ENCODE measurements at places on chromosomes 2 and 18.

- DNase-seq: peak; percentile 4
Measured at GRCh38 chr2:227376656-227377396, 2.3 kb downstream of the TM4SF20 start.

DNA sequence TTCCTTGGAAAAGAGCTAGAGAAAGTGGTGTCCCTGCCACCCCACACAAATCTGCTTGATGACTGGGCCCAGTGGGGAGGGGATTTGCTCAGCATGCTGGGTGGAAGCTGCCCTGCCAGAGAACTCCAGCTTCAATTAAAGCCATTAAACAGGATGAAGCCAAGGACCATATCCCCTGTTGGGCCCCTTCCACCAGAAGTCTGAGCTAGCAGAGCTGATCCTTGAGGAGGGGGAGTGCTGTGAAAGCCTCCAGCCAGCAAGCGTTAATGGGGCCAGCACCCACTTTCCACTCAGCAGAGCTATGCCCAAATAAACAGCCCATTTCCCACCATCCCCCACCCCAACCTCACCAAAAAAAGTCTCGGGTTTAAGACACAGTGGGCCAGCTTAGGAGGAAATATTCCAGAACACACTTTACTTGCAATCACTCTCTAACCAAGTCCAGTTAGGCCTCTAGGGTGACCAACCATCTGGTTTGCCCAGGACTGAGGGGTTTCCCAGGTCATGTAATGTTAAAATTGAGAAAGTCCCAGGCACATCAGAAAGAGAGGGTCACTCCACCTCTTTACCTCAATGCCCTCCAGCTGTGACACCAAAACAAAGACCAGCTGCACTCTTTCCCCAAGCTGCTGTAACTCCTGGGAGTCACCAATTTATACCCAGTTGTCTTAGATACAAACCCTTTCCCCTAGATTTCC, 132.3 kb downstream of the FOXI3 start:
- DNase-seq: no peak

- DNase-seq: no peak
Measured at GRCh38 chr2:121873864-121874263, 118.4 kb downstream of the TSN start.

- DNase-seq: no peak
Measured at GRCh38 chr2:31122133-31122532, 16.1 kb downstream of the GALNT14 start.

DNA sequence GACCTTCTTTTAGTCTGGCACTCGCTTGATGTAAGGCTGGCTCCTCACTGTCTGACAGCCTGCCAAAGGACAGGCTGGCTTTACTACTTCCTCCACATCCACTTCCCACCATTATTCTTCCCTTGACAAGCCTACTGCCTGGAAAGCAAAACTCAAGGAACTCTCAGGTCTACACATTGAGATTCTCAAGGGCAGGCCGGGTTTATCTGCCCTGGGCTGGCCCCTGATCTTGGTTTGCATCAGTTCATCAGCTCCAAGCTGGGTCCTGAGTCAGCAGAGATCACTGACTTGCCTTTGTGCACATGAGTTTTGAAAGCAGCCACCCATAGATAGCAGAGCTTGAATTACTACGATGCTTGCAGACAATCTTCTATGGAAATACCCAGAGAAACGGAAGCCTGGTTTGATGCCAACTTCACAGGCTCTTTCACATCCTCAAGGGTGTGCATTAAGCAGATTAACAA, 53.9 kb downstream of the KCTD18 start:
- DNase-seq: no peak

DNA sequence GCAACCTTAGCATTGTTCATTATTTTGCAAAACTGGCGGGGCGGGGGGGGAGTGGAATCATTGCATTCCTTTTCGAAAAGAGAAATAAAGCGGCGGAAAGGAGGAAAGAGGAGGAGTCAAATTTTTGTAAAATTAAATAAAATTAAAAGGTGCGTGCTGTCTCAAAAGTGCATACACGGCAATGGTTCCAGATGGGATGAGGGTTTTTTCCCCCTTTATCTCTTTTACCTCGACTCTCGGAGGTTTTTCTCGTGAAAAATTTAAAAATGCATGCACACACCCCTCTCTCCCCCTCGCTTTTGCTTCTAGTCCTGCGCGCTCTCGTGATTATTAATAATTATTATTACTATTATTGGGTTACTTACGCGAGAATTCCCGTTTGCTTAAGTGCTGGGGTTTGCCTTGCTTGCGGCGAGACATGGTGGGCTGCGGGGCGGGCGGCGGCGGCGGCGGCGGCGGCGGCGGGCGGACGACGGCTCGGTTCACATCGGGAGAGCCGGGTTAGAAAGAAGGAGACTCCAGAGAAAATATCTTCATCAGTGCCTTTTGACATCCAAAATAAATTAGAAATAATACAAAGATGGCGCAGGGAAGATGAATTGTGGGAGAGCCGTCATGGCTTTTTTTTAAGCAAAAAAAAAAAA, 481 bp downstream of the BCL11A start:
- DNase-seq: no peak

GRCh38 chr2:52383541-52383940, 1351.6 kb upstream of the NRXN1 start:
- peak; percentile 7 for DNase-seq

GRCh38 chr18:12398625-12399024, 9.1 kb upstream of the PRELID3A start:
- DNase-seq: no peak

DNA sequence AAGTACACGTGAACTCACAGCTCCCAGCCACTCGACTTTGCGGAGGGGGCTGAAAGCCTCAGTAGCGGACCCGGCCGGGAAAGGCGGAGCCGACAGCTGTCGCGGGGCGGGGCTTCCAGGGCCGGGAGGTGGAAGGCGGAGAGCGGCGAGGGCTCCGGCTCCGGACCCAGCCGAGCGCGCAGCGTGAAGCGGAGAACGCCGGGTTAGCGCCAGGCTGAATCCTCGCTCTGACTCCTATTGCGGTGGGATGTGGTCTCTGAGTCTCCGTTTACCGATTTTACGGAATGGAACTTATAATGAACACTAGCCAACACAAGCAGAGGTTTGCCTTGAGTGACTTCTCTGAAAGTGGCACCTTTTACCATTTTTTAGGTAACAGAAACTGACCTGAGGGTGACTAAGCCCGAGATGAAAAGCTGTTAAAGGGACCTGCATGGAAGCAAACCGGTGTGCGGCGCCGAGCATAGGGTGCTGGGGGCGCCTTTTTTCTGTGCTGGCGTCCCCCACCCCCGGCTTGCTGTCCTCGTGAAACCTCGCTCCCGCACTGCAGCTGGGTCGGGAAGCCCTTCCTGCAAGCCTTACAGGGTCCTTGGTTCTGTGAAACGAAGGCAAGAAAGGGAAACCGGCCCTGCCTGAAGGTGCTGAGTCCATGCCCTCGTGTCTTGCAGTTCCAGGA, 72.9 kb downstream of the EN1 start:
- peak; percentile 17 for DNase-seq

GRCh38 chr2:128375454-128375853, 56.8 kb upstream of the HS6ST1 start:
- no peak for DNase-seq

DNA sequence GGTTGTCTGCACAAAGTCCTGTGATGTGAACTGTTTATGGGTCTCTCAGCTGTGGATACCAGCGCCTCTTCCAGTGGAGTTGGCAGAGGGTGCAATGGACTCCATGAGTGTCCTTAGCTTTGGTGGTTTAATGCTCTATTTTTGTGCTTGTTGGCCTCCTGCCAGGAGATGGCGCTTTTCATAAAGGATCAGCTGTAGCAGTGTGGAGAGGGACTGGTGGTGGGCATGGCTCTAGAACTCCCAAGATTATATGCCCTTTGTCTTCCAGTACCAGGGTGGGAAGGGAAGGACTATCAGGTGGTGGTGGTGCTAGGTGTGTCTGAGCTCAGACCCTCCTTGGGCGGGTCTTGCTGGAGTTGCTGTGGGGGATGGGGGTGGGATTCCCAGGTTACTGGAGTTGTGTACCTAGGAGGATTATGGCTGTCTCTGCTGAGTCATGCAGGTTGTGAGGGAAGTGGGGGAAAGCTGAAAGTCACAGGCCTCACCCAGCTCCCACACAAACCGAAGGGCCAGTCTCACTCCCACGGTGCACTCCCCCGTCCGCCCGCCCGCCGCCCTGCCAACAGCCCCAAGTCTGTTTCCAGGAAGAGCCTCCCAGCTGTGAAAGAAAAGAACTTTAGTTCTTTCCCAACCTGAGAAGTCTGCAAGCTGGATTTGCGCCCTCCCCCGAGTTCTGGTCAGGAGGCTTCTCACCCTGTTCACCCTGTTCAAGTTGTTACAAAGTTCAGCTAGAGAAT, 108.1 kb downstream of the MARCO start:
- DNase-seq: peak; percentile 11

GRCh38 chr2:184370954-184371353, 227.4 kb upstream of the ZNF804A start:
- DNase-seq: no peak

- no peak for DNase-seq
Measured at GRCh38 chr2:155630760-155631159, 701.8 kb downstream of the NR4A2 start.

- no peak for DNase-seq
Measured at GRCh38 chr2:10894264-10894935, 17.3 kb upstream of the KCNF1 start.

DNA sequence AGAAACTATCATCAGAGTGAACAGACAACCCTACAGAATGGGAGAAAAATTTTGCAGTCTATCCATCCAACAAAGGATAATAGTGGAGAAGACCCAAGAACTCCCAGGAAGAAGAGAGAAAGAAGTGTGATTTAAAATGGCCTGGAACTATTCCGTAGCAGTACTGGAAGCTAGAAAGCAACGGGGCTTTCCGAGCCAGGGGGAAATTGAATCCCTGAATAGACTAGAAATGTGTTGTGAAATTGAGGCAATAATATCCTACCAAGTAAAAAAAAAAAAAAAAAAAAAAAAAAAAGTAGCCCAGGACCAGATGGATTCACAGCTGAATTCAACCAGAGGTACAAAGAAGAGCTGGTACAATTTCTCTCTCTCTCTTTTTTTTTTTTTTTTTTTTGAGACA, 69.3 kb downstream of the FARP2 start:
- no peak for DNase-seq

DNA sequence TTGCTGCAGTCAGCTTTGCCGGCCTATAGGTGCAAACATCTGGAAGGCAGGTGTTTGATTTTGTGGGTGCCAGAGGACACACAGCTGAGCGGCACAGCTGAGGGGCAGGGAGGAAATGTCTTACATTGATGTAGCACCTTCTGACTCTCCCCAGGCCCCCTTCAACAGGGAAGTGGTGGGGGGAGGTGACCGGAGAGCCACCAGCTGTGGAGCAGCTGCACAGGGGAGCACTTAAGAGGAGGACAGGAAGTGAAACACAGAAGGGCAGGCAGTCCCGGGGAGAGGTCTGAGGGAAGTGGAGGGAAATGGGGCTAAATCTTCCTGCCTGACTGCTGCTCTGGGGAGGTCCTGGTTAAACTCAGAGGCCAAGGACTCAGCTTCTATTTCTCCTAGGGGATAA, 409.1 kb downstream of the TNS1 start:
- no peak for DNase-seq

DNA sequence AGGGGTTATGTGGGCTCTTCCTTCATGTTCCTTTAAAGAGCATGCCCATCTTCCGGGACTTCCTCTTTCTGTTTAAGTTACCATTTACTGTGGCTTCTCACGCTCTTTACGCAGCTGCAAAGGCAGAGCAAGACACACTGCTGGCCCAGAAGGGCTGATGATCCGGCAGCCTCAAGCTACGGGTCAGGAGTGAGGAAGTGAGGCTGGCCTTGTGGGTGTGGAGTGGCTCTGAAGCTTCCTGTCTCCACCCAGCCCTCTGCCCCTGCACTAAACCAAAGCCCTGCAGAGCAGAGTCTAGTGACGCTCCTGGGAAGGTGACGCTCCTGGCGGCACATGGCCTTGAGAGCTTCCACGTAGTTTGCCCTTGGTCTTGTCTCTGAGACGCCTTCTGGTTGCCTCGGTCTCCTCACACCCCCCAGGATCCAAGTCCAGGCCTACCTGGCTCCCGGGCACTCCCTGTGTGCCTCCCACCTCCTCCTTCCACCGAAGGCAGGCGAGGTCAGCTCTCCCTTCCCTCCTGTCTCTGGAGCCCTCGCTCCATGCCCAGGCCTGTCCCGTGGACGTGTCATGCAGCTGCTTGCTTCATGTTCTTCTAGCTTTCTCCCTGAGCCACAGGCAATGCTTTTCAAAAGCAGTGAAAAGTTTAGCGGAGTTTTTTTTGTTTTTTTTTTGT, 50.3 kb downstream of the ARL4C start:
- DNase-seq: no peak

DNA sequence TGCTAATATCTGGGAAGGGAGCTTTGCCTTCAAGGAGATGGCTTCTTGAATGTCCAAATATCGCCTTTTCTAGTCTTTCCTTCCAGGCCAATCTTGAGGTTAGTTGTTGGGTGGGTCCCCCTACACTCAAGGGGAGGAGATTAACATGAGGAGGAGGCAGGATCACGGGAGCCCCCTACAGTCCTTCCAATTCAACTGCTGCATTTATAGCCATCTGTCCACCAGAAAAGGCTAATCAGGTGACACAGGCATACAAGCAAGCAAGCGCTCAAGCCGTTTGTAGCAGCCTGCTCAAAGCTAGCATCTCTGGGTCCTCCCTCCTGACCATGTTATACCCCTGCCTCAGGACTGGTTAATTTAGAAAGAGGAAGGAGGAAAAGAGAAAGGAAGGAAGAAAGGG, 87.6 kb downstream of the MRPS9 start:
- DNase-seq: peak; percentile 12

DNA sequence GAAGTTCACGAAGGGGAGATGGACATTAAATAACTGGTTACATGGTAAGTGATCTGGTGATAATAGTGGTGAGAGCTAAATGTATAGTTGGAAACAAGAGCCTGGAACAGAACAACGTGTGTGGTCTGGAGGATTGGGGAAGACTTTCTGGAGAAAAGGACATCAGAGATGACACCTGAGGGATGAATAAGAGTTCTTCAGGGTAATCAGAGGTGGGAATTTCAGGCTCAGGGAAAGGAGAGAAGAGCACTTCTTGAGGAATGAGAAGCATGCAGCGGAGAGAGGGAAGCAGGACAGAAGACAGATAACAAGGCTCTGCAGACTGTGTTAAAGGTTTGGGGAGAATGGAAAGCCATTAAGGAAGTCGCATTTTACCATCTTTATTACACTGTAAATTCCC, 450.7 kb downstream of the TNS1 start:
- no peak for DNase-seq

Data from HT-29 (cell line).